Activated CD4-positive, alpha-beta T cell treated with anti-CD3 and anti-CD28 coated beads for 36 hours (primary cell): ENCODE measurements at places on chromosomes 13 and 19. TPM values are rescaled to one million over a fixed set of nuclear protein-coding genes. Genes with fewer than 3 reads are reported as not detected.

DNA sequence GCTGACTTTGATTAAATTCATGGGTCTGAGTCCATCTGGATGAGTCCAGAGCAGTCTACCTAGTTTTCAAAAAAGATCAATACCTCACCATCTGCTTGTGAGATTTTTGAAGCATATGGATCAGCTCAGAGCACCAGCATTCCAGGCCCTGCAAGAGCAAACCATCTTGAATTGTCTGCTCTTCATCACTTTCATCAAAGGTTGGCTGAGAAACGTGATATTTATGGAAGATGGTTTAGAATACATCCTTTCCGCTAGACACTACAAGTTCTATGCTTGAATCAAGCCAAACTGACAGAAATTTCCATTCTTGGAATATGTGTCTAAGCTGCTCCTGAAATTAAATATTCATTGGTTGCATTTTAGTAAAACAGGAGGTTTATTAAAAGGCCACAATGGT is 190.3 kb downstream of the KCNRG start:
- DNase-seq, result no peak

DNA sequence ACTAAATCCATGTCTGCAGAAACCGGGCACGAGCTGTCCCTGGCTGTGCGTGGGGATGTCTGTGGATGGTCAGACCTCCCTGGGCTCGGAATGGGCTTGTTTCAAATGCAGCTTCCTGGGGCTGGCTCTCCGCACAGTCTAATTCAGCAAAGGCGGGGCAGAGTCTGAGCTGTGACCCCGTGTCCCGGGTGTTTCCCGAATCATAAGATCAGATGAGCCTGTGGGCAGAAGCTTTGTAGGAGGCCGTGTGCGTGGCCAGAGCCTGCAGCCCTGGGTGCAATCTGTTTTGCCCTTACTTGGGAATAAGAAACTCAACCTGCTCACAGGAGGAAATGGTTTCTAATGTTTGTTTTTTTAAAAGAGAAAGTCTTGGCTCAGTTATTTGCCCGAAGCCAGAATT is 13.9 kb upstream of the GNA11 start:
- DNase-seq, result no peak

The ATXN8OS gene
- not detected for total RNA-seq

- DNase-seq, result no peak
Measured at GRCh38 chr13:34085204-34085603, 267.3 kb downstream of the RFC3 start.

GRCh38 chr19:46299004-46299509 is 2.2 kb downstream of the HIF3A start:
- DNase-seq, result no peak

The PDX1 gene
- total RNA-seq, result not detected

The RBM26 gene
- total RNA-seq, result 61.3 TPM

- no peak for DNase-seq
Measured at GRCh38 chr13:26679411-26680122, 81.0 kb downstream of the GPR12 start.

DNA sequence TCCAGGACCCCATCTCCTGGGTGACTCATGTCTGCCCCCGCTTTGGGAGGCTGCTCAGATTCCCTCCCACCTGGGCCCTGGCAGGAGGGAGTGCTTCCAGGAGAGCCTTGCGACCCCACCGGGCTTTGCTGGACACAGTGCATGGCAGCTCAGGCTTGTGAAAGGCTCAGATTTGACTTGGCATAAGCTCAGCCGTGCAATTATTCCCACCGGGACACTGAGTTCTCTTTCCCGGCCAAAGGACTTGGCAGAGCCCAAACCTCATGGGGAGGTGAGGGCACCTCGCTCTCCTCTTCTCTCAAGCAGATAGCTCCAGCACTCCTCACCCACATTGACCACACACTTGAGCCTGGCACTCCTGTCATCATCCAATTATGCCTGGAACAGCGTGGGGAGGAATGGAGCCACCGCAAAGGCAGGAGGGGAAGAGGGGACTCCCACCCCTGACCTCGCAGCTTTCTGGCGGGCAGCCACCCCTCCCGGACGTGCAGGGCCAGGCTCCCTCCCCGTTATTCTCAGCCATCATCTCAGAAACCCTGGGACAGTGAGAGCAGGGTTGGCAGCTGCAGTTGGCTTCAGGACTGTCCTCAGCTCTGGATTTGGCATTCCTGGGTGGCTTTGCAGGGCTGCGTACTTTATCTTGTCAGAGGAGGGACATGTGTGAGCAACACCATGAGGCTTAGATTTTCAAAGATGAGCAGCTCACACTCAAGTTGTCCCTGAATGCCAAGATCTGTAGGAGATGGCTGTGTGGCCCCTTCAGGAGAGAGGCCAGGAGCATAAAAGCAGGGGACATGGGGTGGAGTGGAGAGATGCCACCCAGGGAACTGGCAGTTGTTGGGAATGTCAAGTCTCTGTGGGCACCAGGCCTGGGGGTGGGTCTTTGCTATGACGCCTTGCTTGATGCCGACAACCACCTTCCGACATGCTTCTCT is 306.2 kb downstream of the TEX29 start:
- DNase-seq, result no peak

GRCh38 chr13:53844473-53845146 is 816.0 kb downstream of the OLFM4 start:
- DNase-seq, result no peak

- peak; percentile 85 for DNase-seq
Measured at GRCh38 chr19:41449079-41449864, 6.3 kb downstream of the ERICH4 start.

The SLC7A9 gene
- total RNA-seq, result not detected

DNA sequence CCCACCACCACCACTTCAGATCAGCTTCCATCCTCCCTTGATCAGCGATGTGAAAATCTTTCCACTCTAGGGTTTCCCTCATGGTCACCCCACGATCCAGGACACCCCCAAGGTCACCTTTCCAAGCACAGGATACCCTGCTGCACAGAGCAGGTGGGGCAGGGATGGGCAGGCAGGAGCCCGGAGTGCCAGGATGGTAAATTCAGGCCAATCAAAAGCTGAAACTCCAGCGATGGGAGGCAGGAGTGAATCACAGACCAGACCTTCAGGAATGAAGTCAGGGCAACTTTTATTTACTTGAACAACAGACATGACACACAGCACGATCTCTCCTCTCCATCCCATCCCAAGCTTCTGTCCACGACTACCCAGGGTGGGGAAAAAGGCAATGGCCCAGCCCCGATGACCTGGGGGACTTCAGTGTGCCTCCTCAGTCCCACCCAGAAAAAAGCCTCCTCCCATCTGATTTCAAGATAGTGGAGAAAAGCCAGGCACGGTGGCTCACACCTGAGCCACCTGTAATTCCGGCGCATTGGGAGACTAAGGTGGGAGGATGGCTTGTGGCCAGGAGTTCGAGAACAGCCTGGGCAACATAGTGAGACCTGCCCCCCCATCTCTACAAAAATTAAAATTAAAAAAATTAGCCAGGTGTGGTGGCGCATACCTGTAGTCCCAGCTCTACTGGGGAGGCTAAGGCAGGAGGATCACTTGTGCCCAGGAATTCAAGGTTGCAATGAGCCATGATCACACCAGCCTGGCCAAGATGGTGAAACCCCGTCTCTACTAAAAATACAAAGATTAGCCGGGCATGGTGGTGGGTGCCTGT is 39.2 kb downstream of the ZSWIM4 start:
- DNase-seq, result no peak

GRCh38 chr13:66778461-66778860 is 451.7 kb downstream of the PCDH9 start:
- DNase-seq, result no peak

GRCh38 chr19:39277598-39277997 is 9.4 kb downstream of the IFNL2 start:
- no peak for DNase-seq

The RPL18 gene
- 2,191 TPM for total RNA-seq

The GAS6 gene
- total RNA-seq, result 0.73 TPM

DNA sequence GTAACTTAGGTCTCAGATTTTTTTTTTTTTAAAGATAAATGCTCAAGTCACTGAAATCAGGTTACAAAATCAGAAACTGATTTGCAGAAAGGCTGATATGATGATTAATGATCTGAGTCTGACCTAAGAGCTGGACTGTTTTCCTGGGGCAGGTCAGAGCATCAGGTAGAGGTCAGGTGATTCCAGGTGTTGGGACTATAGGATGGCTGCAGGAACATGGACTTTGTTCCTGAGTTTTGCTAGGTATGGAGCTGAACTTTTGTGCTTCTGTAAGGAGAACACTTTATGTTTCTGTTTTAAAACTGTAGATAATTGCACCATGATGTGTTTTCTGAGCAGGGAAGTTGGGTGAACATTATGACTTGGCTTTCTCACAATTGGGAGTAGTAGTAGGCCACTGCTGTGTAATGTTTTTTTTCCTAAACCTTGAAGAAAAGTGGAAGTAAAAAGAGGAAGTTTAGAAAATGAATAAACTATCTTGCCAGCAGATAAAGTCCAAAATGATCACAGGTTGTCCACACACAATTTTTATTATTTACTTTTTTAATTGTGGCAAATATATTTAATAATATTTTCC is 297.2 kb downstream of the DCT start:
- no peak for DNase-seq

DNA sequence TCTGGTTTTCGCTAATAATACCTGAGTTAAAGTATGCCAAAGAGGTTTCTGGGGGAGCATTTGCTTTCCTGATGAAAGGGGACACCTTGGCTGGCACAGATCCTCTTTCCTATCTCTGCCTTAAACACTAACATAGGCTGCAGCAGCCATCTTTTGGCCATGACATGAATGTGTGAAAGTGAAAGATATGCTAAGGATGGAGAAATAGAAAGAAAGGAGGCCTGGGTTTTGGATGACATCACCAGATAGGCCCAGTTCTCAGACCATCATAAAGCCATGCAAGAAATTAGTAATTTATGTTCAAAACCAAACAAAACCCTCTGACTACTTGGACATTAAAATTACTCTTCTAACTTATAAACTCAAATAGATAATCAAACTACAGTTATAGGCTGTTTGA is 279.7 kb downstream of the COG6 start:
- no peak for DNase-seq

- DNase-seq, result no peak
Measured at GRCh38 chr13:69776937-69777336, 330.7 kb upstream of the ATXN8OS start.

- DNase-seq, result no peak
Measured at GRCh38 chr19:33274663-33275558, 27.4 kb downstream of the CEBPA start.

The WDR88 gene
- not detected for total RNA-seq

The MAP2K2 gene
- total RNA-seq, result 133 TPM

GRCh38 chr19:39845172-39845571 is 1.0 kb downstream of the FBL start:
- DNase-seq, result no peak

DNA sequence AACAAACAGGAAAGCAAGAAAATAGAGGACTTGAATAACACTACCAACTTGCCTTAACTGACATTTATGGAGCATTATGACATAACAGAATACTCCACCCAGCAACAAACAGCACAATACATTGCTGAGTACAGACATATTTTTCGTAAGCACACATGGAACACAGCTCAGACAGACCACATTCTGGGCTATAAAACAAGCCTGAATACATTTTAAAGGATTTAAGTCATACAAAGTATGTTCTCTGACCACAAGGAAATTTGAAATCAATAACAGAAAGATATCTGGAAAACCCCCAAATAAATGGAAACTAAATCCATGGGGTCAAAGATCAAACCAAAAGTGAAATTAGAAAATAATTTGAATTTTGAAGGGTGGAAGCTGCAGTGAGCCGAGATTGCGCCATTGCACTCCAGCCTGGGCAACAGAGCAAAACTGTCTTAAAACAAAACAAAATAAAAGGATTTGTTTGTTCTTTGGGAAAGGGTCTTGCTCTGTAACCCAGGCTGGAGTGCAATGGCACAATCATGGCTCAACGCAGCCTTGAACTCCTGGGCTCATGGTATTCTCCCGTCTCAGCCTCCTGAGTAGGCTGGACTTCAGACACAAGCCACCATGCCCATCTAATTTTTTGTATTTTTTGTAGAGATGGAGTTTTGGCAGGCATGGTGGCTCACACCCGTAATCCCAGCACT is 5.6 kb downstream of the ZDHHC20 start:
- no peak for DNase-seq

GRCh38 chr13:43846496-43847158 is 32.9 kb downstream of the CCDC122 start:
- no peak for DNase-seq

DNA sequence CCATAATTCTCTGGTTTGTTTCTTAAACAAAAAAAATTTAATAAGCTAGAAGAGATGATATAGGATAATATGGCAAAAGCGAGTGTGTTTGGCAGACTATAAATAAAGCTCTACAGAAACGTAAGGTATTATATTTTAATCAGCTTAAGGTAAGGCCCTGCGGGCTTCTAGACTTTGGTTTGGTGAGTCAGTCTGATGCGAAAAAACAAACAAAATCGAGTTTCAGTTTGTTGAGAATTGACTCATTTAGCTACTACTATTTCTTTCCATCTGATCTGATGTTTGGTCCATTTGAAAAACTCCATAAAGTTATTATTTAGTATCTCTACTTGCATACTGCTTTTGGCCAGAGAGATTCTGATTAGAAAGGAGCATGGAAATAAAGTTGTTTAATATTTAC is 138.0 kb downstream of the MIPEP start:
- no peak for DNase-seq

GRCh38 chr13:25292301-25292700 is 5.0 kb upstream of the MTMR6 start:
- peak; percentile 25 for DNase-seq

The POP4 gene
- total RNA-seq, result 136 TPM

The JAK3 gene
- total RNA-seq, result 180 TPM

DNA sequence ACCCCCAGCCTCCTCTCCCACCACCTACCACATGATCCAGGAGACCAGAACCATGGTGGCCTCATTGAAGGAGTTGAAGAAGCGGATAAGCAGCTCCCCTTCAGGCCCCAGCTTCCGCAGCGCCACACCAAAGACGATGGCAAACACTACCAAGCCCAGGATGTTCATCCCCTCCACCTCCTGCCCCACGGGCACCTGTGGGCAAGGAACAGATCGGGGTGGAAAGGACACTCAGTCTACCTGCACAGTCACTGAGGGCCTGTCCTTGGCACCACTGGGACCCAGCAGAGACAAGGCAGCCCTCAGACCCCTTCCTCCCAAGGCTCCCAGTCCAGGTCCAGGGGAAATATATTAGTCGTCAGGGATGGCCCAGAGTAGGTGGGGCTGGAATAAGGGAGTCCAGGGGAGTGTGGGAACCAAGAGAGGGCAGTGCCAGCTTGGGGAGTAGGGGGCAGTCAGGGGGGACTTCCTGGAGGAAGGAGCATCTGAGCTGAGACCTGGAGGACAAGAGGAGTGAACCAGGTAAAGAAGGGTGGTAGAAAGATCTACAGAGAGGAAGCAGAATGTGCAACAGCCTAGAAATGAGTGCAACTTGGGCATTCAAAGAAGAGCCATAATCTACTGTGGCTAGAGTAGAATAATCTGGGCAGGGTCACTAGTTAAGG is 5.9 kb downstream of the SLC1A5 start:
- no peak for DNase-seq

- no peak for DNase-seq
Measured at GRCh38 chr13:41916173-41916954, 44.5 kb downstream of the VWA8 start.

- DNase-seq, result no peak
Measured at GRCh38 chr13:49116873-49117272, 103.3 kb upstream of the MLNR start.
